ENCODE measurements at places on chromosomes 5 and 9. TPM values are rescaled to one million over a fixed set of nuclear protein-coding genes. Genes with fewer than 3 reads are reported as not detected.

DNA sequence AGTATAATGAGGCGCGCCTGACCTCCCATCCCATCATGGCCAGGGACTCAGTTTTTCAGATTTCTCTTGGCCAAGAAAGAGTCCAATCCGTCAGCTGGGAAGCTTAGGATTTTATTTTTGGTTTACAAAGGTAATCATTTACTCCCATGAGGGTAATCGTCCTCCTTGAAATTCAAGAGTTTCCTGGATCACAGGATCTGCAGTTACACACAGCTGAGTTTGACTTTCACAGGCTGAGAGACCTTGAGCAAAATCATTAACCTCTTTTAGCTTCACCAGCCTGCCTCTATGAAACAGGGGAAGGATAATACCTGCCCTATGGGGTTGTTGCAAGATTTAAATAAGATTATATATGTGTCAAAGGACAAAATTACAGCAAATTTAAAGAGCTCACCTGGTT is 15.4 kb upstream of the AK3 start:
- DNase-seq = no peak

- DNase-seq = no peak
Observed at GRCh38 chr9:22141908-22142307, 132.8 kb upstream of the CDKN2B start.

- DNase-seq = no peak
Observed at GRCh38 chr9:75002422-75003023, 25.6 kb downstream of the CARNMT1 start.

DNA sequence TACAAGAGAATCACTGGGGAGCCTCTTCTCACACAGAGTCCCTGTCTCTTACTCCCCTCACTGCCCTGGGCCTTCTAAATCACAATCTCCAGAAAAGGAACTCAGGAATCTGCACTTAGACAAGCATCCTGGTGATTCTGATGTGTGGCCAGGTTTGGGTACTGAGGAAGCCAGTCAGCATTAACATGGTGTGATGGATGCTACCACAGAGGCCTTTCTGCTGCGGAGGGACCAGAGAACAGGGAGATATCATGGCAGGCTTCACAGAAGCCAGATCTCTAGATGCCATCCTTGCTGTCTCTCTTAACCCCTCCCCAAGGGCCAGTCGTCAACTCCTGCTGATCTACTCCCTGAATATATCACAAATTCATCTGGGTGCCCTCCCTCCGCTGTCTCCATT is 1.6 kb downstream of the ANKS6 start:
- no peak for DNase-seq

DNA sequence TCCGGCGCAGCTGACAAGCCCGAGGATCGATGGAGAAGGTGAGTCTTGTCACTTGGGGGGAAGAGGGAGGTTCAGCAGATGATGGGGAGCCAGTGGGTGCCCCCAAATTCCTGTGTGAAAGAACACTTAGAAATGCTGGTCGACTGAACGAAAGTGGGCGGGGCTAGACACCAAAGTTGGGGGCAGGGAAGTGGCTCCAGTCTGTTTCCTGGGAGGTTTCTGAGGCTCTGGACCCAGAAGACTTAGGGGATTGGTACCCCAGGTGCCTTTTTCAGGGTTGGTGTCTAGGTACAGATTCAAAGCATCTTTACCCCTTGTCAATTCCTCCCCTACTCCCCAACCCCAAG is 278.6 kb downstream of the ZSWIM6 start:
- DNase-seq = no peak

DNA sequence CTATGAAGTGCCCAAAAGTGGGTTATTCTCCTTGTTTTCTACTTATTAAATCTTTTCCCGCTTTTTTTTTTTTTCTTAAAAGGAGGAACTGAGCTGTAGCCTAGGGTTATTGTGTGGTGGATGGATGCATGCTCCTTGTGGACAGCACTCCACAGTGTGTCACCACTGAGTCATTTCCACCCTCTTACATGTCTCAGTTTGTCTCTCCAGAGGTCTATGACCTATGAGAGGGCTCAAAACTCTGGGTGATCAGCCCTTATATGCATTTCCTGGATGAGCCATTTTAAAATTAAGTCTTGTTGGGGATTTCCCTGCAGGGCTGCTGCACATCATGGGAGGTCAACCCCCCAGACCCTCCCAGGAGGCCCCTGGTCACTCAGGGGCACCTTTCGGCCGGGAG is 102.2 kb upstream of the MOCS2 start:
- DNase-seq = no peak

- no peak for DNase-seq
Observed at GRCh38 chr5:60243713-60244112, 350.2 kb upstream of the PDE4D start.

GRCh38 chr5:155699385-155699784 is 627.6 kb upstream of the SGCD start:
- DNase-seq = no peak

DNA sequence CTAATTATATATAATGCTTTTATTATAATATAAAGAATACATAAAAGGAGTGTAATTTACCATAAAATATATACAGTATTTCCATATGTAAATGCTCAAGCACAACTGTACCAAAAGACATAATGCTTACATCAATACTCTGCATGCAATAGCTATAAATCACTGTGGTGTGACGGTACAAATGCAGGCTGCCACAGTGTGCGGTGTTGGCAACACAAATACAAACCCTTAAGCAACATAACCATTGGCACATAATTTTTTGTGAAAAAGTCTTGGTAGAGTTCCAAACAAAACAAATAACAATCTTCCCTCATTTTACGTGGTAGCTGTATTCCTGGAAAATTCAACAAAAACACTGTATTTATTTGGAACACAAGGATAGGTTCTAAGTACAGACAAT is 1.9 kb upstream of the SHISAL2B start:
- no peak for DNase-seq

DNA sequence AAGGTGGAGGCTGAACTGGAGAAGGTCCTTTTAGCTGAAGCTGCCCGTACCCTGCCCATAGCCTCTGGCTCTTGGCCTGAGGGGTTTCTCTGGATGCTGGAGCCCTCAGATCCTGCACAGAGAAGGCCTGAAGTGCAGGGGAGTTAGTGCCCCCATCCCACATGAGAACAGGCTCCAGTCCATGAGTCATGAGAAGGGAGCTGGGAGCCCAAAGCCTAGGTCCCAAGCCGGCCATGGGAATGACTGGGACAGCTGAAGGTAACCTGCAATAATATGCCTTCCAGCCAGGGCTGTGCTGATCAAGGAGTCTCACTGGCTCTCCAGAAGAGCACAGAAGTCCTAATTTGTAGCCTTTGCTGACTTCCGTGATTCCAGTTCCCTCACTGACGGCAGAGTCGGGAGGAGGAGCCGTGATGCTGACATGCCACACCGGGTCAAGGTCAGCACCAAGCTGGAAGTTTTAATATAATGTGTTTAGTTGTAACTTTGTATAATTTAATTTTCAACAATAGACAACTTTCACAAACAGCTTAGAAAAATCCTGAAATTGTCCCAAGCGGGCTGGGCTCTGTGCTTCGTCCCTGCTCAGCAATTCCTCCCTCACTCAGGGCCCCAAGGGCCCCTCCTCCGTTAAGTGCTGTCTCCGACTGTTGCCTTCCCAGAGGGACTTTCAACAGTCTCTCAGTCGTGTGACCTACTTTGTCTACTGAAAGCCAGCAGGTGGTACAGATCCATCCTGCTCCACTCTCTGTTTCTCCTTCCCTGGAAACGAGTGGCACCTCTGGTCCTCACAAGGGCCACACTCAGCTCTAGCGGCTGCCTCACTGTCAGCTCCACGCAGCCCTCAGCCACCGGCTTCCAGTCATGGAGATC is 387.8 kb downstream of the GADD45G start:
- no peak for DNase-seq

DNA sequence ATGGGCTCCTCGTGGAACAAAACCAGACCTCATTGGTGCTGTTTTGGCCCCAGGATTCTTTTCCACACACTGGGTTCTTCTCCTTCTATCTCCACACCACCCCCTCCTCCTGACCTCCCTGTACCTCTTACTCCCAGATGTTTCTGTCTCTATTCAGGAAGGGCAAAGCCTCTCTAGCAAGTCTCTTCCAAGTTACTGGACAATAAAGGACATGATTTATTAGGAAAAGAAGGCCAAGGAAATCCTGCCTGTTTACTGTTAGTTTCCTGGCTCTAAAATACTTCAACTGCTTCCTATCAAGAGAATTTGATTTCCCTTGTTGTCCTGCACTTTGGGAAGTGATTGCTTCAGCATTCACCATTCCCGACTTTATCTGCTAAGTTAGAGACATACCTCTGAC is 262.0 kb downstream of the SAXO1 start:
- DNase-seq = no peak

GRCh38 chr9:124079176-124079925 is 67.8 kb downstream of the LHX2 start:
- DNase-seq = peak; percentile 82

GRCh38 chr9:92482329-92482728 is at the start of gene ASPN:
Gene ASPN (minus strand): TSS chr9:92482506.
- DNase-seq = no peak

DNA sequence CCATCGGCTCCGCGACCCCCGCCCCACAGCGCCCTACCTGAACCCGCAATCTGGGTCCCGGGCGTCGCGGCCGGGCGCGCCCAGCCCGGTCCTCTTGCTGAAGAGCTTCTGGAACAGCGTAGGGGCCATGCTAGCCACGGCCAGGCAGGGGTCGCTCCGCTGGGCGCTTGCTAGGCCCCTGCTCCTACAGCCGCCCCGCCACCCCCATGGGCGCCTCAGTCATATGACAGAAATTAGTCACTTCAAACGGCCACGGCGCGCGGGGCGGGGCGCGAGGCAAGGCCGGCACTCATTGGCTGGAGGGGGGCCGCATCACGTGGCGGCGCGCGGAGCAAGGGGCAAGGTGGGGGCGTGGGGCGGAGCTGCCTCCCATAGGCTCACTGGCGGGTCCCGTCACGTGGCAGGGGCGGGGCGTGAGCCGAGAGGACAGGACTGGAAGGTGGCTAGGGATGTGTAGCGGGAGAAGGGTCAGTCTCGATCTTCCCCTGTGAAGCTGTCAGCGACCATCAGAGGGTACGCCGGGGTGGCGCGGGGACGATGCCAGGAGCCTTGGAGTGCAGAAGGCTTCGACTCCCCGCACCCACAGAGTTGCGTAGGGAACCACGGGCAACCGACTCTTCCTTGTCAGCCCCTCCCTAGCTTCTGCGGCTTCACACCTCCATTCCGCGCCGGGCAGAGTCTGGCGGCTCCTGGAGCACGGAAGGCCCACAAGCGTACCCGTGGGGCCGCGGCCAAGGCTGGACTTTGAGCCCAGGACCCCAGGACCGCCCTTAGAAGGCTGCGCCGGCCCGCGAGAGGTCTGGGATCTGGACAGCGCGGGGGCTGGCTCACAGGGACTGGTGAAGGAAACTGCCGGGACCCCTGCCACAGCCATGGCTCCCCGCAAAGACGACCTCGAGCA is at the start of gene FNIP1:
FNIP1 (minus strand) TSS at position 225 of the 901 bp plus-strand sequence; CDS start at position 129, 96 bp downstream.
- DNase-seq = peak; percentile 98

- peak; percentile 22 for DNase-seq
Observed at GRCh38 chr5:143051244-143052058, 281.3 kb downstream of the ARHGAP26 start.

- no peak for DNase-seq
Observed at GRCh38 chr5:53200306-53200705, 90.7 kb upstream of the MOCS2 start.

GRCh38 chr5:149348518-149348917 is 3.2 kb downstream of the GRPEL2 start:
- DNase-seq = peak; percentile 64

Gene ADGRV1
- total RNA-seq = 0.22 TPM

Gene SLC2A8
- 9.1 TPM for total RNA-seq

Gene CXCL14
- total RNA-seq = not detected

Gene SUSD3
- total RNA-seq = not detected

Gene SMC5
- 14.7 TPM for total RNA-seq

Gene CDH18
- not detected for total RNA-seq

Gene TRIO
- total RNA-seq = 69.5 TPM

Gene FST
- 7.6 TPM for total RNA-seq

Gene FAM193B
- total RNA-seq = 16.3 TPM

Gene IL9
- not detected for total RNA-seq

Gene DIPK1B
- 64.7 TPM for total RNA-seq

Gene ADAMTSL2
- total RNA-seq = under 0.01 TPM

Gene TPRN
- 2.6 TPM for total RNA-seq

Gene OLFM1
- 15.3 TPM for total RNA-seq

Gene HK3
- not detected for total RNA-seq

Gene FOXD4L5
- not detected for total RNA-seq

Data from lung microvascular endothelial cell (primary cell).